ENCODE measurements at places on chromosomes 12 and 14. TPM values are rescaled to one million over a fixed set of nuclear protein-coding genes. Genes with fewer than 3 reads are reported as not detected.

IRAK4 gene
- total RNA-seq: 9.4 TPM

PRH2 gene
- not detected for total RNA-seq

- DNase-seq: no peak
Observed at GRCh38 chr12:74619884-74620283, 82.2 kb downstream of the ATXN7L3B start.

- DNase-seq: no peak
Observed at GRCh38 chr14:59190372-59190771, 1.9 kb downstream of the DAAM1 start.

GRCh38 chr12:131923260-131923659 is 5.8 kb upstream of the PUS1 start:
- DNase-seq: no peak
